ENCODE measurements at places on chromosomes 6 and 20. TPM values are rescaled to one million over a fixed set of nuclear protein-coding genes. Genes with fewer than 3 reads are reported as not detected.

CCDC170 gene
- not detected for total RNA-seq

SMLR1 gene
- not detected for total RNA-seq

CABLES2 gene
- 9.5 TPM for total RNA-seq

ELOVL4 gene
- total RNA-seq = 3.9 TPM

HS3ST5 gene
- not detected for total RNA-seq

GABRR1 gene
- total RNA-seq = not detected

BNIP5 gene
- not detected for total RNA-seq

VSTM2L gene
- total RNA-seq = 0.75 TPM

DCDC2 gene
- total RNA-seq = not detected

DNA sequence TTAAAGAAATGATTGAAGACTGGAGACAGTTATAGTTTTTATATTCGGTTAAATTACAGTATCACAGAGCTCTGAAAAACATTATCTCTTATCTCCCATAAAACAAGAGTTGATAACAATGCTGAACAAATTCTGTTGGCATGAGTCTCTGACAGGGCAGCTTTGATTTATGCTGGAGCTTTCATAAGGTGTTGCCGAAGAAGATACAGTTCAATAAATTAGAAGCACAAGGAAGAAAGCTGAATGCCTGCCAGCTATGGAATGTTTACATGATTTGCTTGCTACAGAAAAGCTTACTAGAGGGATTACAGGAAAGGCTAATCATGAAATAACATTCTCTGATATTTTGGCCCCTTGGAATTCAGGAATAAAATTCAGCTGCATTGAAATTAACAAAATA is 431.9 kb upstream of the GJE1 start:
- DNase-seq = no peak
- no peaks in the 10 kb centered on the region for H3K27me3 ChIP-seq
- no peak overlapping the region for H3K4me3 ChIP-seq
- no peak overlapping the region for H3K27ac ChIP-seq

- H3K36me3 ChIP-seq = peaks cover 24% of the 10 kb centered on the region
- H3K27ac ChIP-seq = no peak overlapping the region
- no peak for DNase-seq
- H3K4me3 ChIP-seq = no peak overlapping the region
- peaks cover 10% of the 10 kb centered on the region for H3K4me1 ChIP-seq
- peaks cover 32% of the 10 kb centered on the region for H3K27me3 ChIP-seq
These were observed 471.9 kb downstream of the QKI start for GRCh38 chr6:163886428-163886827.

DNA sequence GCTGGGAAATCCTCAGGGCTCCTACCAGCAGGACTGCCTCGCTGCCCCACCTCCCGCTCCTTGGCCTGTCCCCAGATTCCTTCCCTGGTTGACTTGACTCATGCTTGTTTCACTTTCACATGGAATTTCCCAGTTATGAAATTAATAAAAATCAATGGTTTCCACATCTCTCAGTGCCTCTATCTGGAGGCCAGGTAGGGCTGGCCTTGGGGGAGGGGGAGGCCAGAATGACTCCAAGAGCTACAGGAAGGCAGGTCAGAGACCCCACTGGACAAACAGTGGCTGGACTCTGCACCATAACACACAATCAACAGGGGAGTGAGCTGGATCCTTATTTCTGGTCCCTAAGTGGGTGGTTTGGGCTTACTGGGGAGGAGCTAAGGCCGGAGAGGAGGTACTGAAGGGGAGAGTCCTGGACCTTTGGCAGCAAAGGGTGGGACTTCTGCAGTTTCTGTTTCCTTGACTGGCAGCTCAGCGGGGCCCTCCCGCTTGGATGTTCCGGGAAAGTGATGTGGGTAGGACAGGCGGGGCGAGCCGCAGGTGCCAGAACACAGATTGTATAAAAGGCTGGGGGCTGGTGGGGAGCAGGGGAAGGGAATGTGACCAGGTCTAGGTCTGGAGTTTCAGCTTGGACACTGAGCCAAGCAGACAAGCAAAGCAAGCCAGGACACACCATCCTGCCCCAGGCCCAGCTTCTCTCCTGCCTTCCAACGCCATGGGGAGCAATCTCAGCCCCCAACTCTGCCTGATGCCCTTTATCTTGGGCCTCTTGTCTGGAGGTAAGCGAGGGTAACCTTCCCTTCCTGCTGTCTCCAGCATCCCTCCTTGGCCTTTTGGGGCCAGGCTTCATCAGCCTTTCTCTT is at the start of gene CFB:
CFB (plus strand) TSS at position 589 of the 863 bp plus-strand sequence; CDS start at position 716, 127 bp downstream.
- DNase-seq = no peak
- no peaks in the 10 kb centered on the region for H3K36me3 ChIP-seq
- H3K4me1 ChIP-seq = peaks cover 8% of the 10 kb centered on the region

DNA sequence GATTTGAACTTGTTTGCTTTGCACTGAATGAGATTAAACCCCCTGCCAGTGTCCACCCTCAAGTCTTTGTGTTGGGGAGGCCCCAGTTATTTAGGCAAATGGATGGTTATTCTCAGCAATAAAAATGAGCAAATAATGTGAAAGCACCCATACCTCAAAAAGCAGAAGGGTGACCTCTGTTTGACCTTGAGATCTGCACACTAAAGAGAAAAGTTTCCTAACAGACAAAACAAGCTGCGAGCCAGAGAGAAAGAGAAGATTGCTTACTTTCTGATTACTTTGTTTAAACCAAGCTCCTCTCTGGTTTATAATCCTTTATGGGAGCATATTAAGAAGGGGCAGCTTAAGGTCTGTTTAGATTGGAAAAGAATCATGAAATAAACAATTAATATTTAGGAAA is 30.4 kb upstream of the TRERF1 start:
- H3K4me3 ChIP-seq = no peak overlapping the region
- no peaks in the 10 kb centered on the region for H3K4me1 ChIP-seq
- DNase-seq = no peak
- no peaks in the 10 kb centered on the region for H3K27me3 ChIP-seq
- H3K36me3 ChIP-seq = no peaks in the 10 kb centered on the region

DNA sequence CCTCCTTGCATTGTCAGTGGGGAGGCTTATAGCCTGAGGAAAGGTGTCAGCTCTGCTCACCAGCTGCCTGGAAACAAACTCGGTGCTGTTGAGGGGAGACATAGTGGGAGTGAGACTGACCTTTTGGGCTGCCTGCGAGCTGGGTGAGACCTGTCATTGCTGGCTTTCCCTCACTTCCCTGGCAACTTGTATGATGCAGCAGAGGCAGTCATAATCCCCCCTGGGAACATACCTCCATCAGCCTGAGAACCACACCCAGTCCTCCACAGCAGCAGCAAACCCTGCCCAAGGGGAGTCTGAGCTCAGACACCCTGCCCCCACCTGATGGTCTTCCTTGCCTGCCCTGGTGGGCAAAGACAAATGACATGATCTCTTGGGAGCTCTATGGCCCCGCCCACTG is 521.2 kb upstream of the IMPG1 start:
- no peaks in the 10 kb centered on the region for H3K27me3 ChIP-seq
- H3K27ac ChIP-seq = no peak overlapping the region
- DNase-seq = no peak

DNA sequence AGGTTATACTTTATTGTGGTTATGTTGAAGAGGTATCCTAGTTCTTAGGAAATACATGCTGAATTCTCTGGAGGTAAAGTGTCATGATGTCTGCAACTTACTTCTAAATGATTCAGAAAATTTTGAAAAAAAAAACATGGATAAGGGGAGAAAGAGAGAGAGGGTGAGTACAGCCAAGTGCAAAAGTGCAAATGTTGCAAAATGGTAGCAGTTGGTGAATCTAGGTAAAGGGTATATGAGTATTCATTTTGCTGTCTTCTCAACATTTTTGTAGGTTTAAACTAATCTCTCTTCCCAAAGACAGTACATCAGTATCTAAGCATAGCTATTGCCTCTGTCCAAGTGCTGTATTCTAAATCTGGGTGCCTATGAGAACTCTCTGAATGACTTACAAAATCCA is 579.4 kb upstream of the CHD6 start:
- H3K27ac ChIP-seq = no peak overlapping the region
- H3K36me3 ChIP-seq = no peaks in the 10 kb centered on the region
- DNase-seq = no peak
- H3K4me3 ChIP-seq = no peak overlapping the region
- no peaks in the 10 kb centered on the region for H3K4me1 ChIP-seq
- H3K27me3 ChIP-seq = no peaks in the 10 kb centered on the region

- no peaks in the 10 kb centered on the region for H3K4me1 ChIP-seq
- H3K4me3 ChIP-seq = no peak overlapping the region
- DNase-seq = no peak
- peaks cover 47% of the 10 kb centered on the region for H3K27me3 ChIP-seq
These were observed 205.4 kb downstream of the SOD2 start for GRCh38 chr6:159487636-159488035.

DNA sequence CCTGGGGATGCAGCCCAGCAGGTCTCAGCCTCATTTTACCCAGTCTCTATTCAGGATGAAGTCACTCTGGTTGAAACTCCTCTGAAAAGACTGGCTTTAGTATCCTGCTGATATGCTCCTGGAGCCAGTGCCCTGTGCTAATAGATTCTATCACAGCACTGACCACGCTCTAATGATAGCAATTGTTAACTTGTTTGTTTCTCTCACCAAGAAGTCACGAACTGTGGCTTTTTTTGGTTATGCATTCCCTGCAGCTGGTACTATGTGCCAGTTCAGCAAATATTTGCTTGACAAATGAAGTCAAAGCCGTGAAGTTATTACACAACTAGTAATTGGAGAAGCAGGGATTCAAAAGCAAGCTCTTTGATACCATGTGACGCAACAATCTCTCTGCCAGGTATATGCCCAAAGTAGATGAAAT is 754.6 kb downstream of the KIF16B start:
- no peak overlapping the region for H3K4me3 ChIP-seq
- no peak for DNase-seq
- H3K27me3 ChIP-seq = peaks cover 6% of the 10 kb centered on the region
- H3K27ac ChIP-seq = no peak overlapping the region

GRCh38 chr6:94289131-94289530 is 869.8 kb upstream of the EPHA7 start:
- no peak overlapping the region for H3K27ac ChIP-seq
- no peaks in the 10 kb centered on the region for H3K4me1 ChIP-seq
- H3K4me3 ChIP-seq = no peak overlapping the region
- no peaks in the 10 kb centered on the region for H3K36me3 ChIP-seq

GRCh38 chr6:160420253-160420968 is 72.2 kb downstream of the SLC22A3 start:
- no peak overlapping the region for H3K4me3 ChIP-seq
- no peak overlapping the region for H3K27ac ChIP-seq
- peaks cover 15% of the 10 kb centered on the region for H3K27me3 ChIP-seq
- peaks cover 6% of the 10 kb centered on the region for H3K36me3 ChIP-seq
- H3K4me1 ChIP-seq = no peaks in the 10 kb centered on the region
- DNase-seq = no peak

GRCh38 chr6:36478051-36478526 is 35.3 kb downstream of the KCTD20 start:
- H3K4me3 ChIP-seq = no peak overlapping the region
- H3K4me1 ChIP-seq = peaks cover 9% of the 10 kb centered on the region
- no peak overlapping the region for H3K27ac ChIP-seq
- peaks cover 11% of the 10 kb centered on the region for H3K36me3 ChIP-seq
- H3K27me3 ChIP-seq = no peaks in the 10 kb centered on the region

GRCh38 chr20:57383447-57384347 is 7.5 kb upstream of the RBM38 start:
- DNase-seq = peak; percentile 8
- H3K4me1 ChIP-seq = peaks cover 47% of the 10 kb centered on the region
- peaks cover 8% of the 10 kb centered on the region for H3K36me3 ChIP-seq
- no peak overlapping the region for H3K4me3 ChIP-seq

DNA sequence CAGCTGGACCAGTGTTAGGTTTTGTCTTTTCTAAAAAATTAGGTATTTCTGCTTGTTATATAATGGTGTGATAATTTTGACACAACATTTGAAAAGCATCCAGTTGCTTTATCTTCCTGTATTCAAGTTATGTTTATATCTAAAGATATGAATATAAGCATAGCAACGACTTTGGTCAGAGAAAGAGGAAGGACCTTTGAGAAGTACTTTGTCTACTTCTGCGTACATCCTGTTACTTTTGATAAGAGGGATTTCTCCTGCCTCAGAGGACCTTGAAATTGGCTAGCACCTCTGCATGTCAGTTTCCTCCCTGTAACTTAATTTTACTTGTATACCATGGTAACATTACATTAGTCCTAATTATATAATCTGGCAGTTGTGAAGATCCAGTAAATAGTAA is 24.8 kb downstream of the PHF20 start:
- no peak for DNase-seq
- peaks cover 4% of the 10 kb centered on the region for H3K36me3 ChIP-seq
- peak overlapping the region; percentile 67 for H3K27ac ChIP-seq
- H3K27me3 ChIP-seq = no peaks in the 10 kb centered on the region

- H3K36me3 ChIP-seq = no peaks in the 10 kb centered on the region
- H3K4me3 ChIP-seq = no peak overlapping the region
- no peak for DNase-seq
- no peaks in the 10 kb centered on the region for H3K4me1 ChIP-seq
- H3K27ac ChIP-seq = no peak overlapping the region
These were observed 9.9 kb upstream of the NCOA5 start for GRCh38 chr20:46099491-46100287.

- H3K4me3 ChIP-seq = peak overlapping the region; percentile 60
- H3K27me3 ChIP-seq = no peaks in the 10 kb centered on the region
- no peak for DNase-seq
- H3K4me1 ChIP-seq = peaks cover 60% of the 10 kb centered on the region
- H3K27ac ChIP-seq = peak overlapping the region; percentile 80
- peaks cover under 1% of the 10 kb centered on the region for H3K36me3 ChIP-seq
These were observed 42.2 kb upstream of the IFNGR1 start for GRCh38 chr6:137261361-137261760.

DNA sequence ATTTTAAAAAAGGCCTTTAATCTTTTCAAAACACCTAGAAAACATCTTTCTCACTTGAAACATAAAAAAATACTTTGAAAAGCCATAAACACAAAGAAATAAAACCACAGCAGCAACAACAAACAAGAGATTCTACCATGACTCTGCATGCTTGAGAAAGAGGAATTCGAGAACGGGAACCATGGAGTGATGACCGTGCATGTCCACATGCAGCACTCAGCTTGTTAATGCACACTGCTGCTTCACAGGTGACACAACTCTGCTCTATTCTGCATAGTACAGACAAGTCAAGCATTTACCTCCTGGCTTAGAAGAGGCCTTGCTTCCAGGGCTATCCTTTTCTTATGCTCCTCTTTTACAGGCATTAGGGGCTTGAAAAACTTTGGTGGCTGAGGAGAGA is 64.9 kb upstream of the NUP153 start:
- no peak for DNase-seq
- H3K36me3 ChIP-seq = no peaks in the 10 kb centered on the region
- H3K4me1 ChIP-seq = no peaks in the 10 kb centered on the region
- no peak overlapping the region for H3K4me3 ChIP-seq
- no peaks in the 10 kb centered on the region for H3K27me3 ChIP-seq

GRCh38 chr6:125821825-125822281 is 31.1 kb downstream of the NCOA7 start:
- H3K36me3 ChIP-seq = peaks cover 10% of the 10 kb centered on the region
- H3K27ac ChIP-seq = no peak overlapping the region

- H3K4me1 ChIP-seq = no peaks in the 10 kb centered on the region
- H3K4me3 ChIP-seq = no peak overlapping the region
- peaks cover 25% of the 10 kb centered on the region for H3K27me3 ChIP-seq
- DNase-seq = no peak
- H3K36me3 ChIP-seq = no peaks in the 10 kb centered on the region
These were observed 5.4 kb downstream of the JPH2 start for GRCh38 chr20:44181611-44182010.

- no peak overlapping the region for H3K27ac ChIP-seq
- no peaks in the 10 kb centered on the region for H3K27me3 ChIP-seq
- no peak for DNase-seq
- no peak overlapping the region for H3K4me3 ChIP-seq
- peaks cover 4% of the 10 kb centered on the region for H3K36me3 ChIP-seq
These were observed 34.9 kb downstream of the OSTM1 start for GRCh38 chr6:108039681-108040080.
